ENCODE measurements at places on chromosomes 3 and 15.

GRCh38 chr3:47065058-47065457 is 85.6 kb downstream of the NBEAL2 start:
- DNase-seq, result no peak

GRCh38 chr3:111369958-111370357 is 172.0 kb upstream of the CD96 start:
- DNase-seq, result no peak

DNA sequence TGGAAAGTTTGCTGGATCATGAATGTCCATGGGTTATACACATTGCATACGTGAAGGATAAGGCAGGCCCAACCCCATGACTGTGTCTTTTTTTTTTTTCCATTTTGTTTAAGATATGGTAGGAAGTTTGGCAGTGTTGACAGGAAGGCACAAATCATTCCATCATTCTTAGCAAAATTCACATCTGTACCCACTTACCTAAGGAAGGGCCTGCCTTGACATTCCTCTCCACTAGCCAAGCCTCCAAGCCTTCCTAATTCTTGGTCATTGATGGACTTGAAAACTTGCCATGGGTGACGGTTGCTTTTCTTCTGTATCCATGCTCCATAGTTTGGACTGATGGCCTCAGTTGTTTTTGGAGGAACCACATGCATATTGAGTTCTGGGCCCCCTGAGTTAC is 54.4 kb downstream of the ARNT2 start:
- no peak for DNase-seq

DNA sequence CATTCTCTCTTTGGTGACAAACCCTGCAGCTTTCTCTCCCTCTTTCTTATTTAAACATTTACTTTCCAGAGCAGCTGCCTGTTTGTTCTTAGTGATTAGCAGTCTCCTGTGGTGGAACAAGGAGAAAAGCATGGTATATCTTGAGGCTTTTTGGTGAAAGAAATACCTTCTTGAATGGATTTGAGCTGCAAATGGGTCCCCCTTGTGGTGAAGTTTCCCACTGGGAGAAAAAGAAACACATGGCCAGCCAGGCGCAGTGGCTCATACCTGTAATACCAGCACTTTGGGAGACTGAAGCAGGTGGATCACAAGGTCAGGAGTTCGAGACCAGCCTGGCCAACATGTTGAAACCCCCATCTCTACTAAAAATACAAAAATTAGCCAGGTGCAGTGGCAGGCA is 48.3 kb upstream of the ACP3 start:
- peak; percentile 47 for DNase-seq

DNA sequence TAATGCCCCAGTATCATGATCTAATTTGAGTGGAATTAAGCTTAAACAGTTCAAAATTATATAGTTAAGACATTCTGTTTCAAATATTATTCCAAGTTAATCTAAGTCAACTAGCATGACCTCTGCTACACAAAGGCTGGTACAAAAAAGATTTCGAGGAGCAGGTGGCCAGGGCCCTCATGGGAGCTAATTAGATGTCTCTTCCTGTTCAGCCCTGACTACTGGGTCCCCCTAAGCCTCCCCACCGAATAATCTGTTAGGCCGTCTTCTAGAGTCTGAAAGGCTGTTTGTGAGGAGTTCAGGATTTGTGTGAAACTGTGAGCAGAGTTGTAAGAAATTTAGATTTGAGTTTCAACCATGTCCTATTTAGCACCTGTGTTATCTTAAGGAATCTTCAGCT is 75.4 kb downstream of the PPM1L start:
- peak; percentile 85 for DNase-seq

DNA sequence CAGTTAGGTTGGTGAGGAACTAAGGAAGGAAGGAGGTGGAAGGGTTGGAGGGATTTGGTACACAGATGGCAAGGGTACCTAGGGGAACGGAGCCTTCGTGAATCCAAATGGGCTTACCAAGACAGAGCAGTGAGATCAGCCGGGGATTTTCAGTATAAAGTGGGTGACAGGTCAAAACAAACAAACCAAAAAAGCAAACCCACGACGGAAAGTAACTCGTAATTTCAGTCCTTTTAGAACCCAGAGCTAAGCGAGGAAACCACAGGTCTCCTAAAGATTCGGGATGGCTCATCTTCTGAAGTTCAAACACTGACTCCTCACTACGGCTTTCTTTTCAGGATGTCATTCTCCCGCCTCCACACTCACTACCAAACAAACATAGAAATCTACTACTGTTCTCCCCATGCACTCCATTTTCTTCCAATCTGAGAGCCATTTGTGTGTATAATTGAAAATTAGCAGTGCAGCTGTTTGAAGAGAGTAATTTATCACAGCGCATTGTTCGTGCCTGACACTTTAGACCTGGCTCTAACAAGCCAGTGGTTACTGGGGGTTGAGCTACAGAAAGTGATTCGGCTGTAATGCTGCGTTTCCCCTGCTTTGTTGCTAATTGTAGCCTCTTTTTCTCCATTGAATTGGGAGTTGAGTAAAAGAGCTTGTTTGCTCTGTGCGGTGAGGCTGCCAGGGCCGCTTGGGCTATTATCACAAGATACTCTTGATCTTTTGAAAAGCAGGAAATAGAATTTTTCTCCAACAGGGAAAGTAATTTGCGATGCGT is 64.7 kb upstream of the CCDC39 start:
- peak; percentile 28 for DNase-seq

GRCh38 chr3:175410251-175410650 is 551.1 kb downstream of the NAALADL2 start:
- no peak for DNase-seq

DNA sequence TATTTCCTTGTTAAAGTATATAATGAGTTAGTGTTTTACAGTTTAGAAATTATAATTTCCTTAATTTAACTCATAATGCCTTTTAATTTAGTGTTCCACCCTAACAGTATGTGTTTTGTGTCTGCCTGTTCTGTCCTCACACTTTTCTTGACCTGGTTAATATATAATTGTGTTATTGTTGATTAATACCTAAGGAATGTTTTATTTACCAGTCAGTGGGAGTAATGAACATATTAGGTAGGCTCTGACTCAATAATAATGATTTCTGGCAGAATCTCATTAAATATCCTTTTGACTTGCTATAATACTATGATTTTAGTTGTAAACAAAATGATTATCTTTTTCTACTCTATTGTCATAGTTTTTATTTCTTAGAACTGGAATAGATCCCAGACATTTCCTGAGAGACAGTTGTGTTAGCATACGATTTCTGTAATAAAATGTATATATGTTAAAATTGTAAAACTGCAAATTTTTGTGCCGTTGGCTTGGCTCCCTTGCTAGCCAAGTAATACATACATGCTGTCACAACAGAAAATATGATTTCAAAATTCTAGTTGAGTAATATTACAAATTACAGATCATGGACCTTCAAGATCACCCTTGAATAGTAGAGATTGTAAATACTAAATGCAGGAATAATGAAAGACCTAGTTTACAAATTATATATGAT is 51.9 kb downstream of the RASA2 start:
- DNase-seq, result no peak

DNA sequence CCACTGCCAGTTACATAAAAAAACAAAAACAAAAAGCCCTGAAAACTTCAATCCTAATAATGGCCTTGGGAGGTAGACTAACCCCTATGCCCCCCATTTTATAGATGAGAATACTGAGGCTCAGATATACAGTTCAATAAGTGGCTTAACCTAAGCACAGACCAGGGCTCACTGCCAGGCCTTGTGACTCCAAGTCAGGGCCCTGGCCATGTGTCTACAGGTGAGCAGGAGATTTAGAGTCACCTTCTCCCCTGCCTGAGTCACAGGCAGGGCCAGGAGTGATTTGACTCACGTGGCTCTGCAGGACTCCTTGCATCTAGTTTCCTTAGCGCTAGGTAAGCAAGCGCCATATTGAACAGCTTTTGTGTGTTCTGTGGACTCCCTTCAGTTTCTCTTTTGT is 98.6 kb upstream of the ETV5 start:
- no peak for DNase-seq

DNA sequence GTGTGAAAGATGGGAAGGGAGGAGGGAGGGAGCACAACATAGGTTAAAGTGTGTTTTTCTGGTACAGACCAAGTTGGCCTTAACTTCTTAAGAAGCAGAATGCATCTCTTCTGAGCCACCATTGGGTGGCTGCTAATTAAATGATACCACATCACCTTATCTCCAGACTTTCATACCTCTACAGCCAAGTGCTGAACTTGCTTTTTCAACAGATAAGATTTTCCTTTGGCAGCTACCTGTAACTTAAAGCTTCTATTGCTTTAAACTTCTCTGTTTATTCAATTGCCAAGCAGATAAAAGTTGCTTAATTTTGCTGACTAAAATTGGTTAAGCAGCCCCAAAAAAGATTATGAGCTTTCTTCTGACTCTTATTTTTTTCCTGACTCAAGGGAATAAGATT is 292.4 kb upstream of the SGO1 start:
- no peak for DNase-seq

- no peak for DNase-seq
These were observed 206.2 kb downstream of the CTNNB1 start for GRCh38 chr3:41405466-41405865.

- DNase-seq, result peak; percentile 54
These were observed 10.8 kb downstream of the MINAR1 start for GRCh38 chr15:79442911-79443310.

DNA sequence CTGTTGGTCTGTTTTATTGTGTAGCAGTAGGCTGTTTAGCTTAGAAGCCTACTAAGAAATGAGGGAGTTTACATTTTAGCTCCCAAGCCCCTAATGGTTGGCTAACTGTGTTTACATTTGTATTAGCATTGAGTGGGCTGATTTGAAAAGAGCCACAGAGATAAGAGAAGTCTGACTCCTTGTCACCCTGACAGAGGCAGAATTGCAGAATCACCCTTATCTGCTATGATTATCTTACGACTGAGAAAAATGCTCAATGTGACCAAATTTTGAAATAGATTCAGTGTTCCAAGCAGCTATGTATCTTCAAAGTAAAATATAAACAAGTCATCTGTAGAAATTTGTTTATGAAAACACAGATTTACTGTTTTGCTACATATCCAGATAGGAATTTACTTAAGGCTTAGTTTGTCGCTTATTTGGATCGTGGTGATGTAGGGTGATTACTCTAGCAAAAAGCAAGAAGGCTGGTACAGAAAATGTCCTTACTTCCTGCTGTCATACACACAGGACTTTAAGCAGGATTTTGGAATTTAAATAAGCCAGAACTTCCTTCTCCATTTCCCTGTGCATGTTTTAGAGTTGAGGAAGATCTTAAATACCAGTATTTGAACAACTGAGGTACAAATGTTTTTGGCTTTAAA is 19.0 kb downstream of the SEMA6D start:
- no peak for DNase-seq

GRCh38 chr3:180284331-180285110 is 247.8 kb upstream of the PEX5L start:
- no peak for DNase-seq

DNA sequence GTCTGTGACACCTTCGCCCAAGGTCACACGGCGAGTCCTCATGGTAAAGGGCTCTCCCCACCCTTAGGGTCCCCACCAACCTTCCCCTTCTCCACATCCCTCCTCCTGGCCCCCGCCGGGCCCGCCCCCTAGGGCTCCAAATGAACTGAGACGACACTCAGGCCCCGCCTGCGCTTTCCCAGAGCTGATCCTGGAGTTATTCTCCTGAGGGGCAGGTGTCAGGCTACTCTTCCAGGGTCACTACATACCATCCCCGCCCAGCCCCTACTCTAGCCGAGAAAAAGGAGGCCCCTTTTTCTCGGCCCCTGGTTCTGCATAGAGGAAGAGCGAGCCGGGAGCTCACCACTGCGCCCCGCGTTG is 292 bp downstream of the USP4 start:
- DNase-seq, result no peak

GRCh38 chr15:48719668-48720067 is 74.2 kb upstream of the FBN1 start:
- no peak for DNase-seq

- peak; percentile 22 for DNase-seq
These were observed 620.8 kb upstream of the MDFIC2 start for GRCh38 chr3:70933105-70933810.

- DNase-seq, result no peak
These were observed 7.4 kb downstream of the ALDH1A2 start for GRCh38 chr15:58058073-58058472.

GRCh38 chr3:42514876-42515275 is 12.4 kb downstream of the VIPR1 start:
- DNase-seq, result no peak

DNA sequence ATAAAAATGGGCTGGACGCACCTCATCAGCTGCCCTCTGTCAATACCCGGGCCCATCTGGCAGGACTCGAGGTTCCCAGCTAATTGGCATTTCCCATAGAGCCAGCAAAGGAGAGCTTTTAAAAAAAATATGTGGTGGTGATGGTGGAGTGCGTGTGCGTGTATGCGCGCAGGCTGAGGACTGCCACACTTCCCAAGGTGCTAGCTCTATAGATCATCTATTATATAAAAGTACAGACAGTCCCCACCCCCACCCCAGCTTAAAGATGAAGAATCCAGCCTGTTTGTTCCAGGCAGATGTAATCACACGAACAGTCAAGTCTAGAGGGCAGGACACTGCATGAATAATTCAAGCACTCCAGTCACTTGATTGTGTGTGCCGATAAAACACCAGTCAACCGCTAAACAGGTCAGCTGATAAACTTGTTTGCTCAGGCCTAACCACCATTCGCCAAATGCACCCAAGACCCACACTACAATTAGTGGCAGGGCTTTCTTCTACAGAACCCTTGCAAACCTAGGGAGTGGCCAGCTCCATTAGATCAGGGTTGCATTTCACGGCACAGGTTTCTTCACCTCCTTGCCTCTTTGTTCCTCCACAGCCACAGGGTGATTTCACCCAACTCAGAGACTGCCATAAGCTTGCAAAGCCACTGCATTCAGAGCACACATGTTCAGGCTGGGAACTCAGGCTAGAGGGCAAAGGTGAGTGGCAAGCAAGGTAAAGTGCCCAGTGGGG is 5.8 kb downstream of the TLE3 start:
- DNase-seq, result peak; percentile 36

DNA sequence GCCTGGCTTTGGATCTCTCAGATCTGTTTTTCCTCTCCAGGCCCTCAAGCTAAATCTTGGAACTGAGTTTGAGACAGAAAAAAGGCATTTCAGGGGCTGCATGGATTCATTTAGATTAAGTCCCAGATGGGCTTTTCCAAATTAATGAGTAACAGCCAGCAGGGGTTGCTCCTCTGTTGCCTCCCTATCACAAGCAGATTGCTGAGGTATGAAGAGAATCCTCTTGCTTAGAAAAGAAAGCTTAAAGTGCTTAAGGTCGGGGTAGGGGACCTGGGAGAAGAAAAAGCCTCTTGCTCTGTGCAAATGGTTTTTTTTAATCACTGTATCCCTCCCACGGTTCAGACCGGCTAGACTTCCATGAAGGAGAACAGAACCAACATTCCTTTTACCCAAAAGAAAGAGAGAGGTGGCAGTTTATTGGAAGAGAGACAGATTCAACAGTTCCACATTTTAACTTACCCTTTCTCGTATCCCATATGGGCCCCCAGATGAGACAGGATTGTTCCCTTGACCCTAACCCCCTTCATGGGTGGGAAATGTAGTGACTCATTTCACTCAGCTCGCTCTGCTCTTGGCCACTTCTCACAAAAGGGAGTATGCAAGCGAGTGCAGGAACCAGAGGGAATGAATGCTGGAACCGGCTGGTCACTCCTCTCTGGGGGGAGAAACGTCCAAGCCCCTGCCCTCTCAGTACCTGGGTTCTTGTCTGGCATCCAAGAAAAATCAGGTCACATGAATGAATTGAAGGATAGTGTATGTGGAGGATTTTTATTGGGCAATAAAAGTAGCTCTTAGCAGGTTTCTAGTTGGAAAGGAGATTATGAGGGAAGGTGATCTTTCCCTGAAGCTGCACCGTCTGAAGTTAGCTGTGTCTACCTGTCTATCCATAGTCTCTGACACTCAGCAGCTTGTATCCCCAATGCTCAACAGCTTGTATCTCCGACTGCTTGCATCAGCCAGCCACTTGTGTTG is 745.2 kb downstream of the SI start:
- DNase-seq, result peak; percentile 67

All from NCI-H524 (cell line).